ENCODE measurements at places on chromosomes 3 and 15. TPM values are rescaled to one million over a fixed set of nuclear protein-coding genes. Genes with fewer than 3 reads are reported as not detected.

- no peak for DNase-seq
Measured at GRCh38 chr3:31312400-31312799, 220.3 kb upstream of the STT3B start.

- DNase-seq: no peak
Measured at GRCh38 chr3:45613791-45614190, 19.2 kb downstream of the LIMD1 start.

DNA sequence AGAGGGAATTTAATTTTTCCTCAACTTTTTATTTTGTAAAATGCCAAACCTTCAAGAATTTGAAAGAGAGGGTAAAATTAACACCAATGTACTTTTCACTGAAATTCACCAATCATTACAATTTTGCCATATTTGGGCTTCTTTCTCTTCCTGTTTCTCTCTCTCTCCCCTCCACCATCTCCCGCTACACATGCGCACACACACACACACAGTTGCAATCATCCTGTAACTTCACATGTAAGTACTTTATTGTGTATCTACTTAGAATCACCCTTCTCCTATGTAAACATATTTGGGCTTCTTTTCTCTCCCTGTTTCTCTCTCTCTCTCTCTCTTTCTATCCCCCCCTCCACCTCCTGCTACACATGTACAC lies 7.4 kb downstream of the ARL14 start:
- no peak for DNase-seq

- no peak for DNase-seq
Measured at GRCh38 chr3:183541235-183541655, 14.3 kb downstream of the KLHL6 start.

- no peak for DNase-seq
Measured at GRCh38 chr15:64749167-64749566, 26.2 kb downstream of the RBPMS2 start.

The NUP210 gene
- 14.9 TPM for total RNA-seq

The SAMD7 gene
- not detected for total RNA-seq

The GRK7 gene
- not detected for total RNA-seq

The ZNF385D gene
- not detected for total RNA-seq

Data from SK-MEL-5 (cell line).